Hepatocyte (in vitro differentiated cells): ENCODE measurements at places on chromosomes 16 and 17. TPM values are rescaled to one million over a fixed set of nuclear protein-coding genes. Genes with fewer than 3 reads are reported as not detected.

DNA sequence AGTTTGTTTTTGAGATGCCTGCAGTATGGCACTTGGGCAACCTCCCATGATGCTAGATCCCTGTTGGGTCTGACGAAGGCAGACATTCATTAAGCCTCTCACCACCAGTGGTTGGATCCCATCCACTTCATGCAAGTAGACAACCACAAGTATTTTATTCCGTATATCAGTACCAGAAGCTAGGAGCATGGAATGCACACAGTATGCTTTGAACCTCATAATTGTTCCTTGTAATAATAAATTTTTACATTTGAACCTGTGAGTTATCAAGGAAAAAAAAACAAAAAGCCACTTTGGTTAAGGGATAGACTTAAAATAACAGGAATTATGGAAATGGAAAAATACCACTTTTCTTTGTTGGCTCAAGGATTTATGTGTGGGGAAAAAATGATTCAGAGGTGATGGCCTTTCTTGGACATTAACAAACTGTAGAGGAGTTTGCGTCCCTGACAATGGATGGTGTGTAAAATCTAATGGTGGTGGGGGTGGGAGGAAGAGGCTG is 107.1 kb upstream of the KCNJ16 start:
- no peaks in the 10 kb centered on the region for H3K36me3 ChIP-seq
- no peak for DNase-seq
- H3K27me3 ChIP-seq: no peaks in the 10 kb centered on the region
- no peak overlapping the region for H3K4me3 ChIP-seq
- no peaks in the 10 kb centered on the region for H3K4me1 ChIP-seq
- H3K27ac ChIP-seq: no peak overlapping the region

The KCNJ16 gene
- total RNA-seq: 40.6 and 46.9 TPM in 2 replicates

DNA sequence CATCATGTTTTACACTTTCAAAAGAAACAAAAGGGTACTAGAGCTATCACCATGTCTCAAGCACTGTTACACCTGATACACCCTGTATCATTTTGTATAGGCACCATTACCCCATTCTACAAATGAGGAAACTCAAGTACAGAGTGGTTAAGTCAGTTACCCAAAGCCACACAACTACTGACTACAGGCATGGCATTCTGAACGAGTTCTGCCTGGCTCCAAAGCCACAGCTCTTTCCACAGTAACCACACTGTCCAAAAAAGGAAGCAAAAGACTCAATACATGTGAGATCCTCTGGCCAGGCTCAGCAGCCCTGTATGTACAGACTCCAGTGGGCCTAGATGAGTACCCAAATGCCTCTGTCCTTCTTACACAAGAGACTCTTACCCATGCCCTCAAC is 4.7 kb downstream of the DYNC1LI2 start:
- no peak for DNase-seq
- no peak overlapping the region for H3K27ac ChIP-seq
- H3K4me3 ChIP-seq: no peak overlapping the region
- no peaks in the 10 kb centered on the region for H3K36me3 ChIP-seq
- H3K4me1 ChIP-seq: peaks cover 17% of the 10 kb centered on the region

DNA sequence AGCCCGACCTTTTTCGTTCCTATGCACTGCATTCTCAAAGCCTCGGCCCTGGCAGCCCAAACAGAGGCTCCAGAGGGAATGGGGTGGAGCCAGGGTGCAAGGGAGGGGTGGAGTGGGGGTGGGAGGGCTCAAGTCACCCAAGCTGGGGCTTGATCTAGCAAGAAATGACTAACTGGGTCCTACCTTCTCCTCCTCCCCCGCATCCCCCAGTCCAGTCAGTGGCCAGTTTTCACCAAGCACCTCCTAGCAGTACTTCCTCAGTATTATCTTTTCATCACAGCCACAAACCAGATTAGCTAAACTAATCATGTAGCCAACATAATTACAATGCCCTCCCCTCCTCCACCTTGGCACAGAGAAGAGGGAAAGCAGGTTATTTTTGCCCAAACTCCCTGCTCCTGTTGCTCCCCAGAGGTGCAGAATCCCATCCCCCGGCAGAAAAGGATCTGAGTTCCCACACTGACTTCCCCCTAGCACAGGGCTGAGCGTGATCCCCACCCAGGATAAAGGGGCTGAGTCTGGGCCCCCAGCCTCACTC is 2.2 kb downstream of the JUP start:
- peak overlapping the region; percentile 93 for H3K27ac ChIP-seq
- H3K4me3 ChIP-seq: peak overlapping the region; percentile 28
- H3K27me3 ChIP-seq: no peaks in the 10 kb centered on the region
- H3K36me3 ChIP-seq: no peaks in the 10 kb centered on the region
- peaks cover 12% of the 10 kb centered on the region for H3K4me1 ChIP-seq

The SLFN14 gene
- total RNA-seq: not detected in 2 replicates

- H3K4me1 ChIP-seq: peaks cover 6% of the 10 kb centered on the region
These were observed 169.1 kb downstream of the WSCD1 start for GRCh38 chr17:6239241-6239798.

GRCh38 chr16:87780385-87780989 is 14.7 kb upstream of the KLHDC4 start:
- peaks cover 12% of the 10 kb centered on the region for H3K4me1 ChIP-seq
- no peak for DNase-seq

DNA sequence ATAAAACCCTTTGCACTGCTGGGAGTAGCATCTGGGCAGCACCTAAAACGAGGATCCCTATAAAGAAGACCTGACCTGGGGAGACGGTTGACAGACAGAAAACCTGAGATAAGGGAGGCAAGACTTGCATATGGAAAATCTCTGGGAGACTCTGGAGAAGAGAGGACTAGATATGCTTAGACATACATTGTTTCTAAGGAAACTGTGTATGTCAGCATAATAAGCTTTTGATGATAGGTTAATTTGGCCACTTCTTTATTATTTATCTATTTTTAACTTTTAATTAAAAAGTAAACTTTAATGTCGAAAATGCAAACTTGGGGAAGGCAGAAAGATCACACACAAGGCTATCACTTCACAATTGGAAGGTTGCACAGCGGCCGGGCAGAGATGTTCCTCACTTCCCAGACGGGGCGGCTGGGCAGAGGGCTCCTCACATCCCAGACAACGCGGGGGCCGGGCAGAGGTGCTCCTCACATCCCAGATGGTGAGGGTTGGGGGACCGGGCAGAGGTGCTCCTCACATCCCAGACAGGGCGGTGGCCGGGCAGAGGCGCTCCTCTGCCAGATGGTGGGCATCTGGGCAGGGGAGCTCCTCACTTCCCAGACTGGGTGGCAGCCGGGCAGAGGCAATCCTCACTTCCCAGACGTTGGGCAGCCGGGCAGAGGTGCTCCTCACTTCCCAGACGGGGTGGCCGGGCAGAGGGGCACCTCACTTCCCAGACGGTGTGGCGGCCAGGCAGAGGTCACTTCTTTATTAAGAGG is 64.3 kb upstream of the HS3ST3A1 start:
- no peaks in the 10 kb centered on the region for H3K36me3 ChIP-seq
- no peak overlapping the region for H3K4me3 ChIP-seq
- H3K4me1 ChIP-seq: no peaks in the 10 kb centered on the region
- H3K27ac ChIP-seq: no peak overlapping the region

The PRSS8 gene
- 155 and 192 TPM in 2 replicates for total RNA-seq

DNA sequence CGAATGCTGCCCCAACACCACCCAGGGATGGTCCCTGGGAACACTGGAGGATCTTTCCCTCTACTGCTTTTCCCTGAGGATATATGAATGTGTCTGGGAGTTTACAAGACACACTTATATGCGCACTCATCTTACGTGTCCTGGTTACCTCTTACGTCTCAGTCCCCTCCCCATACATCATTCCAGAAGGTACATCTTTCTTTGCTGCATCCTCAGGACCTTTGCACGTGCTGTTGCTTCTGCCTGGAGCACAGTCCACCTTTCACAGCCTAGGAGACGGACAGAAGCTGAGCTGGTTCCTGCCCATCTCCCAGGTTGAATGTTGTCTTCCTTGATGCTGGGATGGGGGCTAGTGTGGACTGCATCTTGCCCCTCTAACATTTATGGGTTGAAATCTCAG is 153.0 kb upstream of the FOXF1 start:
- H3K4me1 ChIP-seq: peaks cover 15% of the 10 kb centered on the region
- H3K27ac ChIP-seq: peak overlapping the region; percentile 81
- DNase-seq: no peak
- no peaks in the 10 kb centered on the region for H3K36me3 ChIP-seq
- H3K4me3 ChIP-seq: no peak overlapping the region

The TNFRSF13B gene
- not detected in 2 replicates for total RNA-seq

DNA sequence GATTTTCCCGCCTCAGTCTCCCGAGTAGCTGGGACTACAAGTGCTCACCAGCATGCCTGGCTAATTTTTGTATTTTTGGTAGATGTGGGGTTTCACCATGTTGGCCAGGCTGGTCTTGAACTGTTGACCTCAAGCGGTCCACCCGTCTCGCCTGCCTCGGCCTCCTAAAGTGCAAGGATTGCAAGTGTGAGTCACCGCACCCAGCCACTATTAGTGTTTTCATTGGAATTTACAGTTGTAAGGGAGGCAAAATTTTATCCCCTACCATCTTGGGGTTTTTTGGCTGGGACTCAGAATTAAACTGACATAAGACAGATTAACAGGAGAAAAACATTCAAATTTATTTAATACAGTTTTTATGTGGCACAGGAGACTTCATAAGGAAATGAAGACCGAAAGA is 12.3 kb upstream of the MYCBPAP start:
- H3K27me3 ChIP-seq: no peaks in the 10 kb centered on the region
- DNase-seq: no peak
- peaks cover 6% of the 10 kb centered on the region for H3K4me1 ChIP-seq
- H3K27ac ChIP-seq: no peak overlapping the region
- H3K36me3 ChIP-seq: no peaks in the 10 kb centered on the region

- H3K27me3 ChIP-seq: no peaks in the 10 kb centered on the region
- peaks cover 4% of the 10 kb centered on the region for H3K4me1 ChIP-seq
- H3K36me3 ChIP-seq: no peaks in the 10 kb centered on the region
- H3K4me3 ChIP-seq: no peak overlapping the region
- DNase-seq: no peak
These were observed 93.4 kb downstream of the IRF8 start for GRCh38 chr16:85992359-85992758.

The PRR35 gene
- not detected in 2 replicates for total RNA-seq

- H3K4me1 ChIP-seq: no peaks in the 10 kb centered on the region
- no peak overlapping the region for H3K4me3 ChIP-seq
- peaks cover 3% of the 10 kb centered on the region for H3K27me3 ChIP-seq
- H3K36me3 ChIP-seq: no peaks in the 10 kb centered on the region
These were observed 13.0 kb upstream of the RAB5C start for GRCh38 chr17:42167807-42168206.

The VPS9D1 gene
- total RNA-seq: 8.0 and 13.8 TPM in 2 replicates

The C17orf67 gene
- 0.16 and 0.27 TPM in 2 replicates for total RNA-seq

The NPIPB4 gene
- 16.0 and 26.1 TPM in 2 replicates for total RNA-seq

DNA sequence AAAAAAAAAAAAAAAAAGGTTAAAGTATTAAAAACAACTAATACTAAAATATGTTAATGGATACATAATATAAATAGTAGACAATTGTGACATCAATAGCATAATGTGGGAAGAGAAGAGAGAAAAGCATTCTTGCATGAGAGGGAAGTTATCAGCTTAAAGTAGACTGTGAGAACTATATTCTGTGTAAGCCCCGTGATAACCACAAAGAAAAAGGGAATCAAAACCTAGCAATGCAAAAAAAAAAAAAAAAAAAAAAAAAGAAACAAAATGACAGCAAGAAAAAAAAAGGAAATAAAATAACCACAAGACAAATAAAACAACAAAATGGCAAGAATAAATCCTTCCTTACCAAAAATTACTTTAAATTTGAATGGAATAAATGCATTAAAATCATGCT is 39.8 kb upstream of the MYLK3 start:
- no peaks in the 10 kb centered on the region for H3K36me3 ChIP-seq
- DNase-seq: no peak
- no peak overlapping the region for H3K27ac ChIP-seq

DNA sequence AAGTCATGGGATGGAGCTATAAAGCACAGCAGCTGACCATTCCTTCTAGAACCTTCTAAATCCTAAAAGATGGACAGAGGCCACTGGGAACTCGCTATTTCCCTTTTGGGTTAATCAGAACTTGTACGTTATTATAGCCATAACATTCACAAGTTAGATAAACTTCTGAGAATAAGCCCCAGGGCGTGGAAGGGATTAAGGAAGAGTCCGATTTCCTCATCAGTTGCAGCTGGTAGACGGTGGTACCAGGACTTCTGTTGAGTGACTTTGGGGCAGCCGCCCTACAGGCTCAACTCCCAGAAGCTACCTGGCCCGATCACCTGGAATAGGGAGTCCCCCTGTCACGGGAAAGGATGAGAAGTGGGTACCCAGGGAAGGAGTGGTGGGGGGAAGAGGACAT is 370.1 kb upstream of the ZFHX3 start:
- no peaks in the 10 kb centered on the region for H3K27me3 ChIP-seq
- H3K27ac ChIP-seq: peak overlapping the region; percentile 83
